ENCODE measurements at places on chromosomes 2 and 18.
A peak's percentile ranks its signal among the peaks of the same experiment; 100 is the strongest.

DNA sequence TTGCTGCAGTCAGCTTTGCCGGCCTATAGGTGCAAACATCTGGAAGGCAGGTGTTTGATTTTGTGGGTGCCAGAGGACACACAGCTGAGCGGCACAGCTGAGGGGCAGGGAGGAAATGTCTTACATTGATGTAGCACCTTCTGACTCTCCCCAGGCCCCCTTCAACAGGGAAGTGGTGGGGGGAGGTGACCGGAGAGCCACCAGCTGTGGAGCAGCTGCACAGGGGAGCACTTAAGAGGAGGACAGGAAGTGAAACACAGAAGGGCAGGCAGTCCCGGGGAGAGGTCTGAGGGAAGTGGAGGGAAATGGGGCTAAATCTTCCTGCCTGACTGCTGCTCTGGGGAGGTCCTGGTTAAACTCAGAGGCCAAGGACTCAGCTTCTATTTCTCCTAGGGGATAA, 409.1 kb downstream of the TNS1 start:
- no peak for DNase-seq

- DNase-seq, result no peak
Observed at GRCh38 chr2:42793334-42794270, 1.2 kb upstream of the HAAO start.

DNA sequence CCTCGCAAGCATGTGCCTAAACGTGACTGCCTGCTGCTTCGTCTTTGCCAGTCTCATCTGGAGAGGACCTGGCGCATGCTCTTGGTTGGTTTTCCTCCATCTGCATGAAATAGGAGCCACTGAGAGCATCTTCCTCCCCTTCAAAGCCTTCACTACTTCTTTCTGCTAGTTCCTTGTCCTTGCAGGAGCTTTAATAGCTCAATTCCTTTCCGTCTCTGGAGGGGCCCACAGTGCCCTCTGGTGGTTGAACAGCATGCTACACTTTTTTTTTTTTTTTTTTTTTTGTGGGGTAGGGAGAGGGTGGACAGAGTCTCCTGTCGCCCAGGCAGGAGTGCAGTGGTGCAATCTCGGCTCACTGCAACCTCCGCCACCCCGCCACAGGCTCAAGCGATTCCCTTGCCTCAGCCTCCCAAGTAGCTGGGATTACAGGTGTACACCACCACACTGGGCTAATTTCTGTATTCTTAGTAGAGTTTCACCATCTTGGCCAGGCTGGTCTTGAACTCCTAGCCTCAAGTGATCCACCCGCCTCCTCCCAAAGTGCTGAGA, 59.6 kb downstream of the SP110 start:
- peak; percentile 31 for DNase-seq

- DNase-seq, result no peak
Observed at GRCh38 chr18:10898417-10898974, 250.9 kb downstream of the PIEZO2 start.

DNA sequence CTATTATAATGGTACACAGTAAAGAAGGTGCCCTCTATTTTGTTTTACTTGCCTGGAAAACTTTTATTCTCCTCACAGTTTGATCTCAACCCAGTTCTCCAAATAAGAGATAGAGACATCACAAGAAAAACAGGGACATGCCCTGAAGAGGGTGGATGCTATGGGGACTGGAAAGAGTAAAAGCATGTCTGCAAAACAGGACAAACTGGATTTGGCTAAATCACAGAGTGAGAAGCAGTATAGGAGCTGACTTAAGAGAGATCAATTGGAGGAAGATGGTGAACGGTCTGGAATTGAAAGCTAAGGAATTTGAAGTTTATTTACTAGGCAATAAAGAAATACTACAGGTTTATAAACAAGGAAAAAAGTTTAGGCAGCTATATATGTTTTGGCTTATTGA, 33.0 kb downstream of the SP140L start:
- no peak for DNase-seq
